ENCODE measurements at places on chromosomes 2 and 18.

GRCh38 chr2:60091894-60092293 lies 461.6 kb downstream of the BCL11A start:
- no peak for DNase-seq

GRCh38 chr2:38274286-38275276 lies 102.5 kb downstream of the ATL2 start:
- DNase-seq: peak; percentile 39

DNA sequence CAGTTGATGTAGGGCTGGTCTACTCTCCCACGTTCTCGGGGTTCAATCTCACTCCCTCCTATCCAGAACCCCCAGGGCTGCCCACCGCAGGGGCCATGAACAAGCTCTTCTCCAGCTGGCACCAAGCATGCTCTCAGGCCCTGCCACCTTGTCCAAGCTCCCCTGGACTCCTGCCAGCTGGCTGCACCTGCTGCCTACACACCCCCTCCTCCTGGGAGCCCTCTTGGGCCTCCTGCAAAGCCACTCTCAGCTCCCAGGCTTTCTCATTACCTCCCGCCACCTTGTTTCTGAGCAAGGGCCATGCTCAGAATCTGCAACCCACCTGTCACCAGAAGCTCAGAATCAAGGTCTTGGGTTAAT lies 56.0 kb downstream of the HDAC4 start:
- DNase-seq: no peak

- DNase-seq: no peak
Observed at GRCh38 chr2:224349396-224349795, 52.5 kb downstream of the FAM124B start.

- no peak for DNase-seq
Observed at GRCh38 chr2:235746257-235746934, 252.6 kb downstream of the AGAP1 start.

GRCh38 chr18:38602341-38602740 lies 1036.7 kb upstream of the CELF4 start:
- DNase-seq: peak; percentile 61

DNA sequence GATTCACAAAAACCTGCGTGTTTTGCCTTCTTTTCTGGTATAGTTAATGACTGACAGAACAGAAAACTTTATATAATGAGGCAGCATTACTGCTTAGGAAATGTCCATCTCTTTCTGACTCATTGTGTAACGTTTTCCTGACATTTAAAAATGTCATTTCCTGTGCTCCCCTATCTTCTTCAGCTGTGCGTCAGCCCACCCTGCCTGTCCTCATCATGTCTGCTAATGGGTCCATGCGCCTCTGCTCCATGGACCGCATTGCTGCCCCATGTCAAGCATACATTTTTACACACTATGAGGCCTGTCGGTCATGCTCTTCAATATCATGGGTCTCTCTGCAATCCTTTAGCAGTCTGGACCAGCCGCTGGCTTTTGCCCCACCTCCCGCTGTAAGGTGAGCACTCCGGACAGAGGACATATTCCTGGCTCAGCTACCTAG lies 234.3 kb downstream of the CDCA7 start:
- DNase-seq: no peak

GRCh38 chr2:160085662-160086061 lies 23.2 kb upstream of the PLA2R1 start:
- DNase-seq: no peak

GRCh38 chr2:25592766-25593292 lies 80.5 kb downstream of the DTNB start:
- no peak for DNase-seq

- DNase-seq: no peak
Observed at GRCh38 chr2:149064365-149064841, 25.9 kb downstream of the LYPD6B start.

GRCh38 chr2:233938676-233939370 lies 21.6 kb downstream of the TRPM8 start:
- DNase-seq: no peak

- DNase-seq: no peak
Observed at GRCh38 chr2:231256494-231256893, 58.1 kb downstream of the ARMC9 start.

- DNase-seq: no peak
Observed at GRCh38 chr2:239802185-239802649, 222.9 kb downstream of the NDUFA10 start.

DNA sequence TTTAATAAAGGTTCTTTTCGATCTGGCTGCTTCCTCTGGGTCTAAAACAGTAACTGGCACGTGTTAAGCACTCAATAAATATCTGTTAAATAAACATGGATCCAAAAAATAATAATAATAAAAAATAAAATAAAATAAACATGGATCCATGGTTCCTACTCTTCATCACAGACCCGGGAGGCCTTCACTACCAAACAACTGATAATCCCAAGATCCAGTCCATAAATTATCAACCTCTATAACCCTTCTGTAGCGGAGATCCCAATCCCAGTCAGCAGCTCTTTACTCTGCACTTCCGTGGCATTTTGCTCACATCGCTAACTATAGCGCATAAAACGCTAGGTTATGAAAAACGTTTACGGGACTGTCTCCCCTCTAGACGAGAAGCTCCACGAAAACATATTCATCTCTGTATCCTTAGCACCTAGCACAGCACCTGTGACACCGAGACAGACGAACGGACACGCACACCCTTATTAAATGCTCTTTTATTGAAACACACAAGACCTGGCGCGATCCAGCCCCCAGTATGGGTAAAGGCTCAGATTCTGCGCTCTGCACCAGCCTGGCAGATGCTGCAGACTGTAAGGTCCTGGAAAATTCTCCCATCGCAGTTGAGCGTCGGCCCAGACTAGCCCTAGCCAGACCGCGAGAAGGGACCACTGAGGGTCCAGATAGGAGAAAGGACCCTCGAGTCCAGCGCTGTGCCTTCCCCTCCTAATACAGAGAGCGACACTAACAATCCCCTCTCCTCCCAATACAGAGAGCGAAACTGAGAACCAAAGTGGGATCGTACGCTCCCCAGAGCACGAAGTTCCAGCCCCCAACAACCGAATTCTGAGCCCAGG lies 770 bp downstream of the NBAS start:
- no peak for DNase-seq

DNA sequence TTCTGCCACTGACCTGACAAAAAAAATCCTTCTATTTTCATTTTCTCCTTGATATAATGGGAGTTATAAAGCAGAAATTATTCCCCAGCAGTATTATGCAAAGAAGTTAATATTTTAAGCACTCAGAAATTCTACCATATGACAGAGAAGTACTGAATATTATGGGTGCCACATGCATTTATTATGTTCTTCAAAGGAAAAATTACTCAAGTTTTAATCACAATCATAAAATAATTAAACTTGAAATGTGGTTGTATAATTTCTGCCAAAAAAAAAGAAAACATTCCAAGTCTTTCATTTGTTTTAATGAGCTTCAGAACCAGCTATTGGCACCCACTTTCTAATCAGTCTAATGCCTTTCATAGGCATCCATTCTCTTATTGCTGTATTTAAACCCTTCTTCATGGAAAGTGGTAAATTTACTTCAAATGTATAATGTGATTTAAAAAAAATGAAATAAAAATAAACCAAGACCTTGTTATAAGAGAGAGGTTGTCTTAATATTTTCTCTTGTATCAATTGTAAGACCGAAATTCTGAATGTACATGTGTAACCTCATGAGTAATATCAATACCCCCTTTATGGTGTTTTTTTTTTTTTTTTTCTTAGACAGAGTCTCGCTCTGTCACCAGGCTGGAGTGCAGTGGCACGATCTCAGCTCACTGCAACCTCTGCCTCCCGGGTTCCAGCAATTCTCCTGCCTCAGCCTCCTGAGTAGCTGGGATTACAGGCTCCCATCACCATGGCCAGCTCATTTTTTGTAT lies 302.3 kb downstream of the IRS1 start:
- DNase-seq: no peak

GRCh38 chr2:147173189-147173581 lies 671.6 kb upstream of the ACVR2A start:
- DNase-seq: no peak

GRCh38 chr18:22594155-22594690 lies 176.5 kb upstream of the CTAGE1 start:
- DNase-seq: no peak

DNA sequence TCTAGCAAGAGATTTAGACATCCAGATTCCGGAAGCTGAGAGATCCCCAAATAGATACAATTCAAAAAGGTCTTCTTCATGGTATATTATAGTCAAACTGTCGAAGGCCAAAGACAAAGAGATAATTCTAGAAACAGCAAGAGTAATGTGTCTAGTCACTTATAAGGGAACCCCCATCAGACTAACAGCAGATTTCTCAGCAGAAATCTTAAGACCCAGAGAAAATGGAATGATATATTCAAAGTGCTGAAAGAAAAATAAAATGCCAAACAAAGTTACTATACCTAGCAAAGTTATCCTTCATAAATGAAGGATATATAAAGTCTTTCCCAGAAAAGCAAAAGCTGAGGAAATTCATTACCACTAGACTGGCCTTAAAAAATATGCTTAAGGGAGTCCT lies 36.1 kb upstream of the PAX3 start:
- DNase-seq: no peak

- DNase-seq: no peak
Observed at GRCh38 chr2:29447513-29447912, 332.3 kb downstream of the CLIP4 start.

GRCh38 chr2:241882091-241882625 lies 12.6 kb downstream of the RTP5 start:
- no peak for DNase-seq

DNA sequence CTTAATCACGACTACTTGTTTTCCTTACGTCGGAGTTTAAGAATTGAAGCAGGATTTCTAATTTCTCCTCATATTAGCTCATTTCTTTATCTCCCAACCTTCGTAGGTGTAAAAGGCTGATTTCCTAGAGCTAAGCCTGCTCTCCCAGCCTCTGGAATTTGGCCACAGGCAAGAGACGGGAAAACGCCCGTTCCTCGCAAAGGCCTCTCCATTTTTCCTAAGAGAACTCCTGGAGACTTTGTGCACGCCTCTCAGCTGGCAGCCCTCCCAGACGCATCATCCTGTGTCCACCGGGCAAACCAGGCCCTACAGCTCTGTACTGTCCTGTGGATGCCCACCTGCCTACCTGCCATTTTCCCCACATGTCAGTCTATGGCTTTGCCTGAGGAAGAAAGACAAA lies 106.3 kb downstream of the FTCDNL1 start:
- no peak for DNase-seq

GRCh38 chr2:108492364-108492763 lies 41.9 kb upstream of the LIMS1 start:
- no peak for DNase-seq

- DNase-seq: no peak
Observed at GRCh38 chr2:237564526-237565131, 1.7 kb upstream of the PRLH start.

DNA sequence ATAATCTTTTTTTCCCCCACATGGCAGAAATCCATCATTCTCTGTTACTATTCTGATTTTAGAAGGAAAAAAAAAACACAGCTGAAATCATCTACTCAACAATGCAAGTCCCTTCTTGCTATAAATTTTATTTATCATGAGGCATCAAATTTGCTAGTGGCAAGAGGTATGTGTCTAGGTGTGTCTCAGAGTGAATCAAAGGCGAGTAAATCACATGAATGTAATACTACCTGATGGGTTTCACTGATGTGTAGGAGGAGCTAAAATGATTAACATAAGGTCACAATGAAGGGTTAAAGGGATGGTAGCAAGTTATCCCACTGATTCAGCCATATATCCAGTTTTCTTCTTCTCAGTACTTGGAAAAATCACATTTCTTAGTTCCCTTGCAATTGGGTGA lies 24.5 kb upstream of the PELI1 start:
- DNase-seq: no peak

DNA sequence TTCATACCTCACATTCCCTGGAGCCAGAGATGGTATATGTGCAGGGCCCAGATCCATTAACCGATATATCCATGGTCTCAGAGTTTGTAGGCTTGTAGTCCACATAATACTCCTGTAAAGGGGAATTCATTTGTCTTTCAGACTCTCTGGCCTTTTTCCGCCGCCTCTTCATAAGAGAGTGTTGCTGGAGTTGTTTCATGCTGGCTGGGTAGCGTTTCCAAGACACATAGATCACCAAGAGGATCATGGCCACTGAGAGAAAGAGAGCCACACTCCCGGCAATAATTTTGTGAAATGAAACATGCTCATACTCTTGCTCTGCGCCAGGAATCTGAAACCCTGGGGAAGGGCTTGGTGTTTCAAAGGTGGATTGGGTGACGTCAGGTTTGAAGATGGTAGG lies 3.9 kb downstream of the LRRTM4 start:
- no peak for DNase-seq
